ENCODE measurements at places on chromosomes 13 and 19.
A peak's percentile ranks its signal among the peaks of the same experiment; 100 is the strongest.

GRCh38 chr19:46840498-46840942 is 10.1 kb downstream of the AP2S1 start:
- peak; percentile 79 for DNase-seq

- DNase-seq: no peak
These were observed 139.2 kb downstream of the SLITRK5 start for GRCh38 chr13:87810391-87810801.

DNA sequence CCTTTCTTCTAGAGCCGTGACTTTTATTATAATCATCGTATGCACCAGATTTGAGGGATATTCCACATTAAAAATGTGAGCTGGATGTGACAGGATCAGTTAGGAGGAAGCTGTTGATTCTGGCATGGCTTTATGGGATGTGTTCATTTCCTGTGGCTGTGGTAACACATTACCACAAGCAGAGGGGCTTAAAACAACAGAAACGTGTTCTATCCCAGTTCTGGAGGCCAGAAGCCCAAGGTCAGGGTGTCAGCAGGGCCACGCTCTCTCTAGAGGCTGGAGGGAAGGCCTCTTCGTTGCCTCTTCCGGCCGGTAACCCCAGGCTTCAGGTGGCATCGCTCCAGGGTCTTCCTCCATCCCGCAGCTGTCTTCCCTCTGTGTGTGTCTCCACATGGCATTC is 14.5 kb downstream of the MED25 start:
- DNase-seq: no peak

DNA sequence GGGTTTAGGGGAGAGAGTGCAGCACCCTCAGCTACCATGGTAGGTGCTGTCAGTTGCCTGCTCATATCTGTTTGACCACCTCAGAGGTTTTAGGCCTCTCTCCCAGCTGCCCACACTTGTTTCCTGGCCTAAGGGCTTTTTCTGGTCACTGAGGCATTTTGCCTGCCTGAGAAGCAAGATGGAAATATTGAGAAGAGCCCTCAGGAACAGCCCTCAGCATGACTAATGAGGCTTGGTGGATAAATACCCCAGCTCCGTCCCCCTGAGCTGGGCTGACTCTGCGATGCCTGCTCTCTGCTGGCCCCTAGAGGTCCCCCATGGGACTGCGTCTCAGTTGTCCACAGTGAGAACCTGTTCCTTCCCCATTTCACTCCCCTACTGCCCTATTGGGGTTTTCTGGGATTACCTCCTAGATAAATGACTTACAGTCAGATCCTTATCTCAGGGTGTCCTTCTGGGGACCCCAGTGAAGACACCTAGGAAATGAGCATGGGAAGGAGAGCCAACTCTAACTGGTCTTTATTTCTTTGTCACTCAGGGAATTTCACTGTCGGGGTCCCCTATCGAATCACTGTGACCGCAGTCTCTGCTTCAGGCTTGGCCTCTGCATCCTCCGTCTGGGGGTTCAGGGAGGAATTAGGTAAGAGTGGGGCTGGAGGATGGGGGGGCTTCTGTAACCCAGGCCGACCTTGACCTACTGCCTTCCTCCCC is 13.3 kb downstream of the PALM3 start:
- peak; percentile 69 for DNase-seq

DNA sequence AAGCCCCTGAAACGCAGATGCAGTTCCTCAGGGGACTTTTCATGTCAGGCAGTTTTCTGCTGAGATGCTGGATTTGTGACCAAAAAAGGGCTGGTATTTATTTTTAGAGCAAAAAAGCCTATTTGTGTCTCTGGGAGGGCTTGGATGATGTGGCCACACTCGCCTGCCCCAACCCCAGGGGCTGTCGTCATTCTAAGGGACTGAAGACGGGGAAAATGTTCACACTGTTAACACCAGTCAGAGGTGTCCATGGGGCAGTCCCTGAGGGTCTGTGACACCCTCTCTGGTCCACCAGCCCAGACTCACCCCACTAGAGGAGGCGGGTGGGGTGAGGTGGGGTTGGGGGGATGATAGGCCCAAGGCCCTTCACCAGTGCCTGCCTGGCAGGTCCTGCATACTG is 15.9 kb upstream of the EPHX3 start:
- DNase-seq: no peak
